ENCODE measurements at places on chromosomes 1 and 21. TPM values are rescaled to one million over a fixed set of nuclear protein-coding genes. Genes with fewer than 3 reads are reported as not detected.

SUMO3 gene
- total RNA-seq = 71.0 TPM

APP gene
- total RNA-seq = 757 TPM

SIM2 gene
- under 0.01 TPM for total RNA-seq

IVL gene
- total RNA-seq = 1.7 TPM

NBPF20 gene
- 4.2 TPM for total RNA-seq

OLIG1 gene
- total RNA-seq = not detected

SYCP1 gene
- not detected for total RNA-seq

SLC9C2 gene
- total RNA-seq = not detected

Data from uterine smooth muscle cell (primary cell).